ENCODE measurements at places on chromosomes 4 and X. TPM values are rescaled to one million over a fixed set of nuclear protein-coding genes. Genes with fewer than 3 reads are reported as not detected.

DNA sequence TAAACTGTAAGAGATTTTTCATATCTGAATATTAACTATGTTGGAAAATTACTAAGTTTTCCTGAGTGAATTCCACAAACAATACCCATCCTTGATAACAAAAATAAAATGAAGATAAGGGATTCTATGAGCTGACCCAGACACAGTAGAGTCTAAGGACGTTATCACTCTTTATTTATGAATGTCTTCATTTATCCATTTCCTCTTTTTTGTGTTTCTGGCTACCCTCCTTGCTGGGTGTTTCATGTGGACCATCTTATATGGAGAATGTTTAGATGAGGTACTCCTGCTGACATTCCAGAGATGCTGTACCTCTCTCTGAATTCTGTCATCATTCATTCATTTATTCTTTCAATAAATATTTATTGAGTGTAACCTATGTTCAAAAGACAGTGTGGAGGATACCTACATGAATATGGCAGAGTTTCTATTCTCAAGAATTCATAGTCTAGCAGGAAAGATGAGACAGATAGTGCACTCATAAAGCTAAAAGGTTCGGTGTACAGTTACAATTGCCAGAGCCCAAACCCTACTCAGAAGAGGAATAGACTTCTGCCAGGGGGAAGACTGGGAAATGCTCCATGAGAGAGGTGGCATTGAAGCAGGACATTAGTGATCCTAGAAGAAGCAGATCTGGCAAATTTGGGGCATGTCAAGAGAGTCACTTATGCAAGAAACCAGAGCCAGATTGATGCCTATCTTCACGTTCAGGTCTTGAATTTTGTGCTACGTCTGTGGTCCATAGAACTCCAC, 195.8 kb downstream of the MAML3 start:
- no peak for DNase-seq

Gene ZXDA
- total RNA-seq = 6.7 TPM

GRCh38 chr4:1492651-1493539, 86.7 kb upstream of the NKX1-1 start:
- DNase-seq = no peak

Gene KLHL4
- 3.2 TPM for total RNA-seq

GRCh38 chr4:16443504-16444088, 217.3 kb upstream of the TAPT1 start:
- DNase-seq = peak; percentile 4

GRCh38 chr4:81743731-81744435, 272.2 kb upstream of the RASGEF1B start:
- DNase-seq = no peak

GRCh38 chr4:38204339-38205035, 244.3 kb downstream of the PTTG2 start:
- DNase-seq = no peak

DNA sequence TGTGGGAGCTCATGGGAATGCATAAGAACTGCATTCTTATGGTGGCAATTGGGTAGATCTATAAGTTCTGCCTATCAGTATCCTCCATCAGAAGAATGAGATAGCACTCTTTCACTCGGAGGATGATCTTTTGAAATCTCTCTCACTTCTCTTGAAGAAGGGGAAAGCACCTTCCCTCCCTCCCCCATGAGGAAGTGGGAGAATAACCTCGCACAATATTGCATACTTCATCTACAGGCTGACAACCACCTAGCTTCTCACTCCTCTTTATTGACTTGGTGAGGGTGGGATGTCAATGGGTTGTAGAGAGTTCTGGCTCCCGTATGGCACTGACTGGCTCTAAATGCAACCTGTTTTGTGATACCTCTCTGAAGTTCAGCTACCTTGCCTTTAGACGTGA, 146.7 kb upstream of the SPOCK3 start:
- no peak for DNase-seq

GRCh38 chr4:28966982-28967381, 1753.2 kb upstream of the PCDH7 start:
- DNase-seq = no peak

- no peak for DNase-seq
These were observed 763.8 kb upstream of the AADAT start for GRCh38 chr4:170853422-170854021.

DNA sequence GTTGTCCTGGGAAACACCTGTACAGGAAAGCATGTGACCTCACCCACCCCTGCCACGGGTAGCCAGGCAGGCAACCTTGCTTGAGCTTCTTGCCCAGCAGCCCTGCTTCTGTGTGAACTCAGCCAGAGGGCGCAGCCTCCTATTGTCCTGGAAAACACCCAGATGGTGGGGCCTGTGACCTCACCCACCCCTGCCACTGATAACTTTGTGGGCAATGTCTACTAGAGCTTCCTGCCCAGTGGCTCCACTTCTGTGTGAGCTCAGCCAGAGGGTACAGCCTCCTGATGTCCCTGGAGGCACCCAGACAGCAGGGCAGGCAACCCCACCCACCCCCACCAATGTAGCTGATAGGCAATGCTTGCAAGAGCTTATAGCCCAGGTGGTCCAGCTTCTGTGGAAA, 146.3 kb downstream of the DTHD1 start:
- DNase-seq = no peak

Gene CT45A10
- not detected for total RNA-seq

Gene PPP2R2C
- 3.0 TPM for total RNA-seq

- DNase-seq = no peak
These were observed 16.0 kb downstream of the ATP5ME start for GRCh38 chr4:657834-658667.

Gene GPC4
- 24.5 TPM for total RNA-seq

- DNase-seq = no peak
These were observed 12.4 kb downstream of the PPID start for GRCh38 chr4:158710814-158711213.

Gene CYSLTR1
- 6.6 TPM for total RNA-seq

Gene PDZD4
- total RNA-seq = 3.1 TPM

- no peak for DNase-seq
These were observed 76.7 kb downstream of the BMPR1B start for GRCh38 chr4:94834501-94834900.

Gene UGT8
- 1.5 TPM for total RNA-seq

DNA sequence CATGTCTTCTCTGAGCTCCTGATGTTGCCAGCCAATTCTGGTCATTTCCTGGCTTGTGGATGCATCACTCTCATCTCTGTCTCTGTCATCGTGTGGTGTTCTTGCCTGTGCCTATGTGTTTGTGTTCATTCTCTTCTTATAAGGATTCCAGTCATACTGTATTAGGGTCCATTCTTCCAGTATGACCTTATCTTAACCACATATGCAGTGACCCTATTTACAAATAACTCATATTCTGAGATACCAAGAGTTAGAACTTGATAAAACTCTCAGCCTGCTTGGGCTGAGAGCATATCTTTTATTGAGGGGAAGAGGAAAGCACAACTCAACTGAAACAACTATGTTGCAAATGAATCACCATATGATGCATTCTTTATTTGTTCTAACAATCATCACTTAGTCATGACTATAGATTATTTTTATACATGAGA, 189.0 kb upstream of the ANXA10 start:
- DNase-seq = no peak

- peak; percentile 68 for DNase-seq
These were observed 13.7 kb downstream of the DDX60 start for GRCh38 chr4:168304744-168305459.

DNA sequence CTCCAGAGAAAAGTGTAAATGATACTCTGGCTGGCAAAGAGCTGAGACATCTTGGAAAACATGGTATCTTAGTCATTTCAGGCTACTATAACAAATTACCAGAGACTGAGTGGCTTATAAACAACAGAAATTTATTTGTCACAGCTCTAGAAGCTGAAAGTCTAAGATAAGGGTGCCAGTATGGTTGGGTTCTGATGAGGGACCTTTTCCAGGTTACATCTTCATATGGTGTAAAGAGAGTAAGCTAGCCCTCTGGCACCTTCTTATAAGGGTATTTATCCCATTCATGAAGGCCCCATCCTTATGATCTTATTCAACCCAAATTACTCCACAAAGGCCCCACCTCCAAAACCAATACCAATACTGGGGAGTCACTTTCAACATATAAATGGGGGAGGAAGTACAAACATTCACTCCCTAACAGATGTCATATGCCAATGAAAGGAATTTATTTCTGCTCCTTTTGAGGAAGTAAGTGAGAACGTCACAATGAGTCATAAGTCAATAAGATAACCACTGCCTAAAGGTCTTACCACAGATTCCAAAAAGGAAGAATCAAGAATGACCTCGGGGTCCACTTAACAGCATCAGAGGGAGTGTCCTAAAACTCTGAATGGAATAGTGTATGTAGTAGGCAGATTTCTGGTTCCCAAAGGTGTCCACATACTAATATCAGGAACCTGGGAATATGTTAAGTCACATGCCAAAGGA, 246.6 kb downstream of the OPHN1 start:
- DNase-seq = no peak

DNA sequence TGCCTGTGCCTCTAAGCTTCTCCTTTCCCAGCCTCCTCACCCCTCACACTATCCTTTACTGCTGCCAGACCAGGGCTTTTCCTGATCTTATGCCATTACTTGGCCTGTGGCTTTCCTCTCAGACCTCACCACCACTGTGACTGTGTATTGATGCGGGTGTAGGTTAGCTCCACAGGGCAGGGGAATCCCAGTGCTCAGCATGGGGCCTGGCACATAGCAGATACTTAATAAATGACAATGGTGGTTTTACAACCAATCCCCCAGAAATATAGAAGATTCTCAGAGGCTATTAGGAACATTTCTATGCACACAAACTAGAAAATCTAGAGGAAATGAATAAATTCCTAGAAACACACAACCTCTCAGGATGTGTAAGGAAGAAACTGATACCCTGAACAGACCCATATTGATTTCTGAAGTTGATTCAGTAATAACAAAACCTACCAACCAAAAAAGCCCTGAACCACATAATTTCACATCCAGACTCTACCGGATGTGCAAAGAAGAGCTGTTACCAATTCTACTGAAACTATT, 129.6 kb upstream of the QRFPR start:
- DNase-seq = no peak

GRCh38 chrX:53831662-53832635, 145.4 kb upstream of the HUWE1 start:
- no peak for DNase-seq

Gene PNMA6A
- 2.8 TPM for total RNA-seq

Gene SPIN4
- 5.7 TPM for total RNA-seq

- no peak for DNase-seq
These were observed 121.1 kb upstream of the FAM9C start for GRCh38 chrX:13165266-13166189.

Gene CNGA1
- 3.4 TPM for total RNA-seq

DNA sequence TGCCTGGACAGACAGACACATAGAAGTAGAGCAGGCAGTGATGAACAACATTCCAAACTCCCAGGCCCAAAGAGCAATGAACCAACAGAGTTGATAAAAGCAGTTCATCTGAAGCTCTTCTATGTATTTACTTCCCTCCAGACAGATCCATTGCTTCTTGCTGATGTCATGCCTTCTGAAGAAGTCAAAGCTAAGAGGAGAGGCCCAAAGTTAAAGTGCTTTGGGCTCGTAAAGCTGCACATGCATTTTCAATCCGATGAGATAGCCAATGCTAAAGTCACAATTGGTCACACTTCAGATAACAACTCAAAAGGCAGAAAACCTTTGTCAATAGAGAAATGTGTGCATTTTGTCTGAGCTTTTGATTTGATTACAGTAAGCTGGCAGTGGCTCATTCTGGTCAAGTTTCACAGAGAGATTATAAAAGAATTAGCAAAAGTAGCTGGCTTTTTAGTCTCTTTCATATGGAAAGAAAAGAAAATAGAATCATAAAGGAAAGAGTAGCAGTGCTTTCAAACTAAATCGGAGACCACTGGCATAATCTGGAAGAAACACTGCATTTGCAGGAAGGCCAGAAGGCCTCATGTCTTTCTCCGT, 82.0 kb downstream of the GPC4 start:
- DNase-seq = no peak

GRCh38 chr4:92497141-92497540, 193.4 kb downstream of the GRID2 start:
- no peak for DNase-seq

Gene RTL3
- 0.59 TPM for total RNA-seq

DNA sequence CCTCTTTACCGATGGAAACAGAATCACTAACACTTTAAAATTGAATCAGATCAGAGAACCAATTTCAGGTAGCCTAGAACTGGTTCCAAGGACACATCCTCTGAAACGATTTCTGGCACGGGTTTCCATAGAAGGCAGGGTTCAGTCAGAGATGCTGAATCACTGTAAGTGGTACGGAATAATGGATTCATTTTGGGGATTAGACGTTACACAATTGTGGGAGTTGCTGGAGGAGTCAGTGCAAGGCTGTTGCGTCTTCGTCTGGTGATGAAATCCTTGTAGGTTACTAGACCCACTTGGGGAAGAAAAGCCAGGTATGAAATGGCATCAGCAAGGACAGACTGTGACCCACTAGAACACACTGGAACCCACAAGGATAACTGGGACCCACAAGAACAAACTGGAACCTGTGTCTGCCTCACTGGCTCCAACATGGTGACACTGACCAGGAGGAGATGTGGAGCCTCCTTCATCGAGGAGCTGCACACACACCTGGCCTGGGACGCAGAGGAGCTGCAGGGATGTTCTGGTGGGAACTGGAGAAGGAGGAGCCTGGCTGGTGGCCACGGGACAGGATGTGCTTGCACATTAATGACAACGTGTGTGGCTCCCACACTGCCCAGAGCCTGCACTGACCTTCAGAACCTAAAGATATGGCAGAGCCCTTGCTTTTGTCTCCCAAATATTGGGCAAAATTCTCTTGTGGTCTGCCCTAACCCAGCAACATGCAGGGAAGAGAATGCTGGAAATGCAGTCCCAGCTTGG, 105.1 kb downstream of the TRAPPC11 start:
- no peak for DNase-seq

GRCh38 chrX:16212436-16212835, 45.2 kb downstream of the MAGEB17 start:
- DNase-seq = no peak

Gene CITED1
- 4.9 TPM for total RNA-seq

- DNase-seq = no peak
These were observed 6.9 kb downstream of the SORCS2 start for GRCh38 chr4:7199129-7199725.

- DNase-seq = no peak
These were observed 393.6 kb downstream of the PDGFC start for GRCh38 chr4:156578005-156578404.

Gene PYURF
- 57.6 TPM for total RNA-seq

GRCh38 chrX:124256216-124256615, 76.2 kb upstream of the TEX13D start:
- peak; percentile 96 for DNase-seq

GRCh38 chr4:157911662-157912061, 261.2 kb downstream of the GASK1B start:
- DNase-seq = no peak

DNA sequence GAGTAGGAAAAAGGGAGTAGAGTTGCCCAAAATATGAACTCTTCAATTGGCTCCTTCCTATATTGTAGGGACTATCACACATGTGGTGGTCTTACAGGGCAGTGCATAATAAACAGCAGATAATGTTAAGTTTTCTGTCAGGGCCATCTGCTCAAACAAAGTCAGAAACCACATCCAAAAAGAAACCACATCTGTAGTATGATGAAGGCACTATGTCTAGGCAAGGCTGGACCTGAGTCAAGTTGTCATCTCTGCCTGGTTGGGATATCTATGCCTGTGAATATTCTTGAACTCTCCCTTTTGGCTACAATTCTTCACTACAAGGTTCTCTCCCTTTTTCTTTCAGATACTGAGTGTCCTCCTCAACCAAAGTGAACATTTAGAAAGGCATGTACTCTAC, 109.4 kb upstream of the C1GALT1C1 start:
- no peak for DNase-seq
